ENCODE measurements at places on chromosomes 1 and 21.

- no peak for DNase-seq
Measured at GRCh38 chr1:97334454-97334853, 586.4 kb downstream of the DPYD start.

DNA sequence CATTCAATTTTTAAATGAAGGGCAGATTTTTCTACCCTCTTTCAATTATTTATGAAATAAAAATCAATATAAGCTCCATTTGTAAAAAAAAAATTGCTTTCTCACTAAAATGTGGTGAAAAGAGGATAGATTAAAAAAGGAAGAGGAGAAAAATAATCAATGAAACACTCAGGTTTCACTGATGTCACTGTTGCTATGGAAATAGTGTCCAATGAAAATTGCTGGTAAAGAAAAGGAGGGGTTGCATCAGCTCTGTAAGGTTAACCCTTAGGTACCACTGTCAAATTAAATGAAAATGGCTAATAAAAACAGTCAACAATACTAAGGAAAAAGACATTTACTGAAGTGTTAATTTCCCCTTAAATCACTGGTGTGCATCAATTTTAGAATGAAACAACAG, 91.6 kb upstream of the TTC39A start:
- DNase-seq, result no peak

GRCh38 chr1:221487781-221488524, 253.9 kb downstream of the DUSP10 start:
- DNase-seq, result no peak

GRCh38 chr1:27366411-27367159, at the start of gene MAP3K6:
Gene MAP3K6, minus strand, starts transcription at chr1:27366961. Its CDS starts 364 bp downstream, at chr1:27366597.
- DNase-seq, result no peak

DNA sequence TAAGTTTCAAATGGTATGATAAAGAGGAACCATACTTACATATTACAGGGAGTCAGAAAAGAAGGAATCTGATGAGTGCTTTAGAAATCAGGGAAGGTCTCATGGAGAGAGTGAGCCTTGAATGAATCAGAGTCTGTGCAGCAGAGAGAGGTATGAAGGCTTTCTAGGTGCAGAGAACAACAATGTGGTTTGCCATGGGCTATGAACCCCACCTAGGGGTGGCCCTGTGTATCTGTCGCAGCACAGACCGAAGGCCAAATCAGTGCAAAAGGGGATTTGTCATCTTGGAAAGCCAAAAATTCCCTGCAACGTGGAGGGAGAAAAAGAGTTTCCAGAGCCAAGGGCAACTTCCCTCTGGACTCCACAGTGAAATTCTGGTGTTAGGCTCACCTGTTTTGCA, 3.5 kb downstream of the PAPPA2 start:
- no peak for DNase-seq
